Right lobe of liver (tissue), 6 donors: ENCODE measurements at places on chromosomes 4 and X.
A peak's percentile ranks its signal among the peaks of the same experiment; 100 is the strongest.

DNA sequence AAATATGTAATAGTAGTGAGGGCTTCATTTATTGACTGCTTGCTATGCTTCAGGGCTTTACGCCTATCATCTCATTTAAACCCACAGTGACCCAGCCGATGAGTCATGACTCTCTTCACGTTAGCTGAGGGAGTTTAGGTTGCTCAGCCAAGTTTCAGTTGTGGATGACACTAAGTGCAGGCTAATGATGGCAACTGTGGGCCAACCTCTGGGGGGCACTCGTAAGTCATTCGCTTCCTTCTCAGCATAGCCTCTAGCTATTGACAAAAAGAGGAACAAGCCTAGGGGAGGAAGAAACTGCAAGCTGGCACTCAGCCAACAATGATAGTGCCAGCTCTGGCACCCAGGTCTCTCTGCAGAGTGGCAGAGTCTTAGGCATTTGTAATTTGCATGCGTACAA, 325.0 kb downstream of the ARHGAP10 start:
- peak; percentile 68 for DNase-seq

DNA sequence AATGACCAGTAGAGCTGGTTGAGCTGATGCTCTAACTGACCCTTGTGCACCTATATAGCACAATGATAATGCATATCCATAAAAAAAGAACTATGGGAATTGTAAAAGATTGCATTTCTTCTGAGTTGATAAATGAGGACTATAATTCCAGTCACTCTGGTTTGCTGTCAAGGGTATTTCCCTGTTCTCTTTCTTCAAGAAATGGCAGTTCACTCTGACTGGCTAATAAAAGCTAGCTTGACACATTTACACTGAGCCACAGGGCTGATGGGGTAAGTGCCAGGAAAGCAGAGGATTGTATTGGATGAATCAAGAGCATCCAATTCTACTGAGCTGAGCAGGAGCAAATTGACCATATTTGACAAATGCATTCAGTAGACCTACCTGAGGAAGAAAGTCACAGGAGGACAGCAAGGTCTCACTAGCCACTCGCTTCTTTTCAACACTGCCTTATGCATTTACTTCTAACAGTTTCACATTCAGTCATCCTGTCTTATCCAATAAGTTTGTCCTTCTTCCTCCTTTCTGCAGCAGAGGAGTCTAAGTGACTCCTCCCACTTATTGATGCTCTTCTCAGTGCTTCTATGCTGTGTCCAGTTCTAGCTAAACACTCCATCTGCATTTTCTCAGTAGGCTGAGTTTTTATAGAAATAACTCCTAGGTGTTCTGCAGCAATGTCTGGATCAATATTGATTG, 43.0 kb downstream of the RBMX2 start:
- DNase-seq = no peak

- no peak for DNase-seq
Measured at GRCh38 chr4:80367737-80368136, 32.2 kb downstream of the CFAP299 start.

GRCh38 chr4:43564591-43564990, 672.1 kb downstream of the GRXCR1 start:
- DNase-seq = no peak

- no peak for DNase-seq
Measured at GRCh38 chr4:136768213-136768924, 763.9 kb downstream of the PCDH18 start.

DNA sequence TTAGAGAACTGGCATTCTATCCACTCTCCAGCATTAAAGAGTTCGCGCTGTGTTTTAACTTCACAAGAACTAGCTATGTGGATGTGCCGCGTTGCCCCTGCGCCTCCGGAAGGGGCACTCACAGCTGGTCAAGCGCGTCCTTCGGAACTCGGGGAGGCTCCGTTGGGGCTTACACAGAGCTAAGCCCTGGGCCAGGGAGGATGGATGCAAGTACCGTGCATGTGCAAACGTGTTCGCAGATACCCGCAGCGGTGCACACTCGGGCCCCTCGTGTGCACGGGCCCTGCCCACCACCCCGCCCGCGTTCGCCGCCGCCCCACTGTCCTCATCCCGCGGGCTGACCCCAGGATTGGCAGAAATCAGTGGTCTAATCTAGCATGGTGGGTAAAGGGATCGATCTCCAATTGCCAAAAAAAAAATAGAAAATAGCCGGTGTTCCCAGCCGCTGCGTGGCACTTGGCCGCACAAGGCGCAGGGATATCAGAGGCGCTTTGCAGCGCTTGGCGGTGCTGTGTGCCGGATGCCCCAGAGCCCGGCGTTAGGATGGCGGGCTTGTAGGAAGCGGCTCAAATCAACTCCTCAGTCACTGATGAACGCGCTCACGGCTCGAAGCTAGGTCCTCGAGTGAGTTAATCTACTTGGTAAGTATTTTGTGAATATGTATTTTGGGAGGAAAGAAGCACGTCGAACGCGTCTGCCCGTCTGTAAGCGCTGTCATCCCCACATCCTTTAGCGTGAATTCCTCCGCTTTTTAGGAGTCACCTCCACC, 989 bp upstream of the PCDH10 start:
- no peak for DNase-seq

GRCh38 chr4:139246166-139246565, 33.9 kb downstream of the MGARP start:
- no peak for DNase-seq

- DNase-seq = no peak
Measured at GRCh38 chr4:1842993-1843448, 12.9 kb downstream of the LETM1 start.

- no peak for DNase-seq
Measured at GRCh38 chrX:149365061-149365460, 140.0 kb downstream of the IDS start.

GRCh38 chr4:125642645-125643044, 327.9 kb downstream of the FAT4 start:
- no peak for DNase-seq

DNA sequence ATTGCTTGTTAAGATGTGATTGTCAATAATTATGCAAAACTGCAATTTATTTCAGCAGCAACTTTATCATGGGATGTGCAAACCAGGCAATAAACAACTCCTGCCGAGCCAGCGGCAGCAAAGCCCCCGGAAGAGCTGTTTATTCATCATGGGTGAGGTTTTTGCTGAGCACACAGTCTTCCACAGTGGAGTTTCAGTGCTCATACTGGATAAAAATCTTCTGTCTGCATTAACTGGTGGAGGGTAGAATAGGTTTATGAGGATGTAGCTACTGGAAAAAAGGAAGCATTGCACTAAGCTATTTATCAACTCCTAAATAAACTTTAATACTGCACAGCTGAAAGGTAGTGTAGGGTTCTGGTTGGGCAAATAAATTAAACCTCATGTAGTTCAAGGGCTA, 557.4 kb upstream of the FTHL17 start:
- no peak for DNase-seq

DNA sequence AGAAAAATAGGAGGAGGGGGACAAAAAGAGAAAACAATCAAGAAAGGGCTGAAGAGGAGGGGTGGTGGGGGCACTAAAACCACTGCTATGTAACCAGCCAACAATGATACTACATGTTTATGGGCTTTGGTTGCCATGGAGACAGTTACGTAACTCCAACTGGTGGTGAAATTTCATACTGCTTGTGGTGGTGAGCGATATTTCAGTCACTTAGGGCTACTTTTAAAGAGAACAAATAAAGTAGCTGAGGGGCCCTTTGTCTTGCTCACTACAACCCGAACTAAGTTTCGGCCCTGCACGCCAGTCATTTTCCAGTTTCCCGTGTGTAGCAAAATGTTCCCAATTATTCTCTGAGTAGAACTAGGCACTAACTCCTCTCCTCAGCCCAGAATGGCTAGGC, 275.2 kb upstream of the EDA2R start:
- DNase-seq = peak; percentile 45

DNA sequence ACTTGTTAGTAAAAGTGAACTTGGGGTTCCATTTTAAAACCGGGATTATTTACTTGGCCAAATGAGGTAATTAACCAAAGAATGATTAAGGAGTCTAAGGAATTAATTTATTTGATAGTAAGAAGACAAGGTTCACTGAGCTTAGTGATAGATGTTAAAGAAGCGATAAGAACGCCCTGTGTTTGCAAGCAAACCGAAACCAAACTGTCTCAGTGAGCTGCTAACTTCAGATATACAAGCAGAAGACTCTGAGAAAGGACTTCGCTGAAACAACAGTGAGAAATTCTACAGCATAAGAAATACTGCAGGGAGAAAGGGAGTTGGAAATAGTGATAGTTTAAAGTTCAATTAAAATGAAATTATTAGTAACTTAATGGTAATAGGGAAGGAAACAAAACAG, 37.6 kb upstream of the SHISA3 start:
- no peak for DNase-seq

- DNase-seq = no peak
Measured at GRCh38 chr4:105894660-105895582, at the start of gene NPNT. Gene NPNT (plus strand): TSS chr4:105895471. CDS start chr4:105895653, 182 bp downstream.

DNA sequence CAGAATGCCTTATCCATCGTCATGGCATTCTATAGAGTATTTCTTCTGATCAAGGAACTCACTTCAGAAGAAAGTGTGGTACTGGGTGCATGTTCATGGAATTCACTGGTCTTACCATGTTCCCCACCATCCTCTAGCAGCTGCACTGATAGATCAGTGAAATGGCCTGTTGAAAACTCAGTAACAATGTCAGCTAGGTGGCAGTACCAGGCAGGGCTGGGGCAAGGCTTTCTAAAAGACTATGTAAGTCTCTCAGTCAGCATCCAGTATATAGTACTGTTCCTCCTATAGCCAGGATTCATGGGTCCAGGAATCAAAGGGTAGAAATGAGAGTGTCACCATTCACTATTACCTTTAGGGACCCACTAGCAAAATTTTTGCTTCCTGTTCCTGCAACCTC, 15.8 kb upstream of the LDB2 start:
- no peak for DNase-seq

DNA sequence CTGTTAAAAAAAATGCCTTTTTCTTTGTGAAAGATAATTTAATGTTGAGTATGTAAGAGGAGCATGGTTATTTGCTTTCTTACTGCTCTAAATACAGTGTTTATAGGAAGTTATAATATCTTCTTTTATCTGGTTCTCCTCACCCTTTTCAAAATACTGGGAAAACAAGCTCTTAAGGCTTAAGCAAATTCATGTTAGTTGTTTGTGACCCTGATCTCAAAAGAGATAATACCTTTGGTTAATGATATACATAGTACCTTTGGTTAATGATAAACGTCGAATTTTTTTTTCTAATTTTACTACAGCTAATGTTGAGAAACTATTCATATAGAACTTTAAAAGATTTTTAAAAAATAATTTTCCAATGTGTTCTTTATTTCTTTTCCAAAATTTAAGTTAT, 180.1 kb downstream of the RAPGEF2 start:
- no peak for DNase-seq

- DNase-seq = peak; percentile 10
Measured at GRCh38 chrX:434946-435345, 48.2 kb upstream of the PPP2R3B start.

GRCh38 chrX:74925225-74926088, at the start of gene NEXMIF:
Gene NEXMIF (minus strand): TSS chrX:74925452.
- DNase-seq = peak; percentile 39

DNA sequence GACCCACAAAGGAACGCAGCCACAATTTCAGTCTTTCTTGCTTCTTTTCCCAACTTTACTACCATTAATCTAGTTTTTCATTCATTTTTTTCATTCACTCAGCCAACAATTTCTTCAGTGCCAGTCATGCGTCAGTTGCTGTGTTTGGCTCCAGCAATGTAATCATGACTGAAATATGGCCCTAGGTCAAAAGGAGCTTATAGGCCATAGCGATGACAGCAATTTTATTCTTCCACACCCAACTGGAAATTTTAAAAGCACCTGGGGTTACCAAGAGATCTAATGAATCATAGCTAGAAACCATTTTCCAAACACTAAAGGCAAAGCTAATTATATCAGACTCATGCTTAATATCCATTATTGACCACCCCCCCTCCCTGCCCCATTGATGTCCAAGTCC, 29.8 kb upstream of the C1QTNF7 start:
- DNase-seq = no peak
